ENCODE measurements at places on chromosomes 6 and 20.

DNA sequence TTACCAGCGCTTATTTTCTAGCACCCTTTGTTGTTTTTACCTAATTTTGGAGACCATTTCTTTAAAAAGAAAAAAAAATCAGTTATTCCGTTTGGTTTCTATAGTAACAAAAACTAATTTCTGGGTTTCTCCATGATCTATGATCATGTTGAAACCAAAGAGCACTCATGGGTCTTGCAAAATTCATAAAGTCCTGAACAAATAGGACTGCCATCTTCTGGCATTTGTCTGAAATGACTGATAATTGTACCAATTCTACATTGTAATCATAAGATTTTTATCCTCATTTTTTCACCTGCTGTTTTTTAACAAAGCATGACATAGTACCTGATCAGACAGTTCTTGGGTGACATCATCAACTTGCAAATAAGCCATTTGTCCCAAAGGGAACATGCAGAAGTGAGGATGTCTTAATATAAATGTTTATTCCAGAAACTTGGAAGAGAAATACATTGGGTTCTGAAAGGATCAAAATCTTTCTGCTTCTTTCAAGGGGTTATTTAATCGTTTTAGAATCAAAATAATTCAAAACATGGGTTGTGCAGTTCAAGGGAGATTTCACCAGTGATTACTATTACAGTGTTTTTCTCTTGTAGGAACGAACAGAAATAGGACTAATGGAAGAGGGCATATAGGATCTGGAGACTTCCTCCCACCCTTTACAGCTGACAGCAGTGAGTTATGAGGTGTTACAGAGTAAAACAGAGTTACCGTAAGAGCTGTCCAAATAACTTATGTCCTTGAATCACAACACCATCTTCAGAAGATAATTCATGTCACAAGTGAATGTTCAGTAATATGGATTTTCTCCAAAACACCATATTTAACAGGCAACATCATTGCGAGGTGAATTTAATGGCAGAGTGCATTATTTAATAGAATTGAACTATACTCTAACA lies 87.1 kb upstream of the GJE1 start:
- no peak for DNase-seq

- DNase-seq: peak; percentile 35
Measured at GRCh38 chr20:51528263-51529027, 14.1 kb downstream of the NFATC2 start.

GRCh38 chr6:21997119-21998037 lies 299.5 kb downstream of the PRL start:
- no peak for DNase-seq

DNA sequence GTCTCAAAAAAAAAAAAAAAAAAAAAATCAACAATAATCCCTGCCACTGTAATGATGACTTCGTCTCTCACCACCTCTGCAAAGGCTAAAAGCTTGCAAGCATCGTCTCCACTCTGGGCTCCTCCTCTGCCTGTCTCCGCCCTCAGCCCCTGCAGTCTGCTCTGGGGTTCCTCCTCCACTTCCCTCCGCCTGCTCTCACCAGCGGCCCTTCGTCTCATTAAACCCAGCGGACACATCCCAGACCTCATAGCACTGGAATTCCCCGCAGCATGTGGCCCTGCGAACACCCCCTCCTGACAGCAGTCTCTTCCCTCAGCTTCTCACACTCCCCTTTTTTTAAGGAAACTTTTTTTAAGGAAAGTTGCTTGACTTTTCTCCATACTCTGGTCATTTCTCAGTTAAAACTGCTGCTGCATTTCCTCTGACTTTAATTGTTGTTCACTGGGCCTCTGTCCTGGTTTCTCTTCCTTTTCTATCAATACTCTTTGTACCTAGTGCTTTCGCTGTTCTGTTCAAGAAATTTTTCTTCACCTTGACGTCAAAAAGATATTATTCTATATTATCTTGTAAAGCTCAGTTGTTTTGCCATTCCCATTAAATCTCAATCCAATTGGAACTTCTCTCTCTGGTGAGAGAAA lies 70.9 kb upstream of the PLEKHG1 start:
- DNase-seq: peak; percentile 31

DNA sequence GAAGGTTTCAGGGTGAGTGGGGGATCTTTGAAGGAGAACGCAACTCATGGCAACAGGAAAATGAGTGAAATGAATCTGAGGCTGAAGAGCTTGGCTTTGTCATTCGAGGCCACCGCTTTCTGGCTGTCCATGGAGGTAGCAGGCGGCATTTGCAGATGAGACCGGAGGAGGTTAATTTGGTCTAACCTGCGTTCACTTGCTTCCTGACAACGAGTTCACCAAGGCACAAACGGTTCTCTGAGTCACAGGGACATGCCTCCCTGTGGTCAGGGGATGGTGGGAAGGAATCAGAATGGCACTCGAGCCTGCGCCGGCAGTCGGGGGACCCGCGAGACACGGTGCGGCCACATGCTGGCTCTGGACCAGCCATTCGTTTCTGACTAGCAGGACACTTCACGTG lies 75.0 kb downstream of the IRF4 start:
- DNase-seq: no peak

DNA sequence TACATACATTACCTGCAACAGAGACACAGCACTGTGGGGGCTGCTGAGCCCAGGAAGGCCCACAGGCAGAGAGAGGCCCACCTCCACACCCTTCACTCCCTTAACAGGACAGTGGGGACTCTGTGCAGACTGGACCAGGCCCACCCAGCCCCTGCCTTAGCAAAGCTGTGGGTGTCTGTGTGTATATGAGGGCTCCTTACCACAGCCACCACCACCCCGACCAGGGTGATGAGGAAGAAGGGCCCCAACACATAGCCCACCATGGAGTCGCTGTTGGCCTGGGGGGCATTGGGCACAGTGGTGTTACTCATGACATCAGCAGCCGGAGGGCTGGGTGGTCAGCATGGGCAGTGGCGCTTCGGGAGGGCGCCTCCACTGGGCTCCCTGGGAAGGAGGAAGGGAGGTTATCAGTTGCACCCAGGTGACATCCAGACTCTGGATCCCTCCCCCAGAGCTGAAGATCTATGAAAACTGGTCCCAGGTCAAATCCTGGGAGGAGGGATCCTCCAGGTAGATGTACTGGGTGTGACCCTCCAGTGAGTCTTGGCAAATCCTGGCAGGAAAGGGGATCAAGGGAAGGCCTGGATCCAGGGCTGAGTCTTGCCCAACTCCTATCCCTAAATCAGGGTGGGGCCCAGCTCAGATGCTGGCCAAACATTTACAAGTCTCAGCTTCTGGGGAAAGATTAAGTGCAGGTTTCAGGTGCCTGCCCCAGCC lies 1.2 kb downstream of the SMIM29 start:
- no peak for DNase-seq

GRCh38 chr6:156030053-156030452 lies 574.4 kb upstream of the NOX3 start:
- no peak for DNase-seq

DNA sequence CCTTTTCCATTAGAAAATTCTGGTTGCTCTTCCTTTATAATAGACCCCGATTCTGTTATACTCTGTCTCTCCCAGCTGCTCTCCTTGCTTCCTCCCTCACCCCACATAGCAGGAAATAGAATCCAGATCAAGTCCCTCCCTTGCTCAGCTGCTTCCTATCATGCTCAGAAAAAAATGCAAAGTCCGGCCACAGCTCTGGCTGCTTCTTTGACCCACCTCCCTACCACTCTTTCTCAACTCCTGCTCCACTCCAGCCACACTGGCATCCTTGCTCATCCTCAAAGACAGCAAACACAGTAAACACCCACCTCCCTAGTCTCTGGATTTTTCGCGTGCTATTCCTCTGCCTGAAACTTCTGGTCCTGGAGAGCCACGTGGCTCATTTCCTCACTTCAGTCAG lies 9.1 kb upstream of the SLC22A16 start:
- DNase-seq: peak; percentile 15

DNA sequence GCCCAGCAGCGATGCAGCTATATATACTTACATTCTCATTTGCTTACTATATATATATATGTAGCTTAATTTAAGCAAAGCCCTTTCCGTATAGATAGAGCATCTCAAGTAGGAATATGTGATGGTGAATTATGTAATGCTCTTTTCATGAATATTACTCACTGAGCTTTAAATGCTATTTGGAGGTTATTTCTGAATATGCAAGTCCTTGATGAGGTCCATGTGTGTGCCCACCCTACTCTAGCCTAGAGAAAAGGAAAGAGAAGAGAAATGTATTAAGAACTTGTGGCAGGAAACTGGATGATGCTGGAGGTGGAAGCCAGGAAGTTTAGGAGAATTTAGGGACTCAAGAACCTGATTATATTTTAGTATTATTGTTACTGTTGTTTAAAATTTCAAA lies 63.2 kb downstream of the PHACTR1 start:
- DNase-seq: no peak

DNA sequence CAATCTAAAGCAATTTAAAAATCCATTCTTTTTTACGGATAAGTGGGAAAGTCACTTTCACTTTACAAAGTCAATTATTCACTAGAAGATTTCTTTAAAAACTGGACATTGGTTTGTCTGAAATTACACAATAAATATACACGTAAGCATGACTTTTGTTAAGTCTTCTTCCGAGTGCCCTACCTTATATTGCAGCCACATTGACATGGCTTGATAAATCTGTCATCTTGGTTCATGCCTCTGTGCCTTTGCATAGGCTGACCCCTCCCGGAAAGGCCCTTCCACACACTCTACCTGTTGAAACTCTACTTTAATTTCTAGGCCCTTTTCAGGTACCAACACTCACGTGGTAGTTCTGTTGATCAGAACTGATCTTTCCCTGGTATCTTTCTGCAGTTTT lies 104.1 kb downstream of the SH3BGRL2 start:
- DNase-seq: no peak

- DNase-seq: no peak
Measured at GRCh38 chr6:155309150-155309549, 5.1 kb downstream of the TFB1M start.

DNA sequence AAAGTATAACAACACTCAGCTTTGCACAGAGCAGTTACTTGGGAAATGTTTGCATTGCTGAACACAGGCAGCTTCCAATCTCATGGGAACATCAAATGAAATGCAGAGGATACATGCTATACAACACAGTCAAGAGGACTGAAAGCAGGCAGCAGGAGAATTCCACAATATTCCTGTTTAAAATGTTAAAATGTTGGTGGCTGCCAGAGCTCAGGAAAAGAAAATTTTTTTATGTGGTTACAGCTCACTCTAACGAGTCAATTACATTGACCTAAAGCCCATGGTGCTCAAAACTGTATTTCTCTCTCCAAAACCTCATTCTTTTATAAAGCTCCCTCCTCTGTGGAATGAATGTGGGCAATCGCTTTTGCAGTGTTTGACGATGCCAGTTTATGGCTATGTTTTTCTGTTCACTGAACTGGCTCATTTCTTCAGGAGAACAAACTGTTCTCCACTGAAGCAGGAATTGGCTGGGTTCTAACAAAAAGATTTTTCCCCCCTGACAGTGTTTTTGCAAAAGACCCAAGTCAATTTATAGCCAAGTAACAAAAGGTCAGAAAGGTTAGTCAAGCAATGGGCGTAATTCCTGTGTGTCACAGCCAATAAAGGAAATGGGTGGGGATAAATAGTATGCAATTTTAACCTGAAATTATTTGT lies 69.0 kb downstream of the ZHX3 start:
- DNase-seq: no peak

DNA sequence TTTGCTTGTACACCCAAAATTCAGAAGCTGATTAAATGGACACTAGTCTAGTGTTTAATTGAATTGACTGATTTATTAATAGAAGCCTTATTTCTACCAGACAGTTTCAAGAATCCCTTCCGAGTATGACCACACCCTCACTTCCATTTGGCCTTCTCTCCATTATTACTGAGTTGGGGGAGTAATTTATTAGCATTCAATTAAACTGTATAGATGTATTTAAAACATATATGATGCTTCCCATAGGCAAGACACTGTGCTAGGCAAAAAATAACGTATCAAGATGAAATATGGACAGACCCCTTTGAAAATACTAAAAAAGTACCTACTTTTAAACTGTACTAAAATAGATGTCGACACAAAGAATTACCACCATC lies 112.9 kb upstream of the PHACTR1 start:
- no peak for DNase-seq

- no peak for DNase-seq
Measured at GRCh38 chr6:159828074-159828473, 28.0 kb downstream of the PNLDC1 start.

GRCh38 chr6:88547768-88548167 lies 381.6 kb upstream of the CNR1 start:
- no peak for DNase-seq

DNA sequence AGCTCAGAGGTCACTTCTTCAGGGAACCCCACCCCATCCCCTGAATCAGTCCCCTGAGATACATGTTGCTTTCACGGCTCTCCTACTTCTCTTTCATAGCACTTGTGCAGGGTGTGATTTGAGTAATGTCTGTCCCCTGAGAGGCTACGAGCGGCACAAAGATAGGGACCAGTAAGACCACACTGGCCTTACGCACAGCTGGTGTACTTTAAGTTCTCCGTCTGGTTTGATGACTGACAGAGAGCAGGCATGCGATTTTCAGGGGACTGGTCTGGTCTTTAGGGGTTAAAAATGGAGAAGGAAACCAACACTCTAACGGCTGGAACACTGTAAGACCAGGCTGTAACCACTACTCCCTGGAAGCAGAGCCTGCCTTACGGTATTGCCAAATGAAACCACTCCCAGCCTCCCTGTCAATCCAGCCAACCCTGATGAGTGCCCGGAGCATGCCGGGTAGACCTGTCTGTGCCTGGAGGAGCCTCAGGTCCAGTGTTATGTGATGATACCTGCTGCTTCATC lies 47.1 kb downstream of the ELMO2 start:
- no peak for DNase-seq
